CD4-positive, alpha-beta T cell (primary cell): ENCODE measurements at places on chromosomes 3 and 15.

GRCh38 chr3:123448536-123449101 lies at the start of gene ADCY5:
Gene ADCY5, minus strand, starts transcription at chr3:123449090. Its CDS starts 545 bp downstream, at chr3:123448545.
- H3K27ac ChIP-seq = no peak within 1 kb of the TSS
- peaks cover 38% of the 10 kb centered on the region for H3K27me3 ChIP-seq
- DNase-seq = no peak

GRCh38 chr3:72839057-72839456 lies 9.2 kb downstream of the SHQ1 start:
- H3K36me3 ChIP-seq = peaks cover 55% of the 10 kb centered on the region
- DNase-seq = no peak
- H3K27me3 ChIP-seq = no peaks in the 10 kb centered on the region
- H3K27ac ChIP-seq = no peak overlapping the region
- no peak overlapping the region for H3K4me3 ChIP-seq

GRCh38 chr3:37531066-37531720 lies 330.5 kb upstream of the CTDSPL start:
- no peak overlapping the region for H3K27ac ChIP-seq
- no peak overlapping the region for H3K4me3 ChIP-seq
- no peaks in the 10 kb centered on the region for H3K36me3 ChIP-seq
- no peaks in the 10 kb centered on the region for H3K4me1 ChIP-seq
- DNase-seq = no peak
- no peaks in the 10 kb centered on the region for H3K27me3 ChIP-seq

- no peaks in the 10 kb centered on the region for H3K27me3 ChIP-seq
- H3K36me3 ChIP-seq = no peaks in the 10 kb centered on the region
- DNase-seq = no peak
- peaks cover 11% of the 10 kb centered on the region for H3K4me1 ChIP-seq
- H3K4me3 ChIP-seq = no peak overlapping the region
- H3K27ac ChIP-seq = no peak overlapping the region
These were observed 23.3 kb downstream of the POPDC2 start for GRCh38 chr3:119636891-119637611.

GRCh38 chr15:68580026-68580882 lies 1.5 kb downstream of the CORO2B start:
- peaks cover 38% of the 10 kb centered on the region for H3K27me3 ChIP-seq
- no peaks in the 10 kb centered on the region for H3K36me3 ChIP-seq
- no peak for DNase-seq
- H3K4me1 ChIP-seq = peaks cover 15% of the 10 kb centered on the region
- no peak overlapping the region for H3K4me3 ChIP-seq
- H3K27ac ChIP-seq = no peak overlapping the region

DNA sequence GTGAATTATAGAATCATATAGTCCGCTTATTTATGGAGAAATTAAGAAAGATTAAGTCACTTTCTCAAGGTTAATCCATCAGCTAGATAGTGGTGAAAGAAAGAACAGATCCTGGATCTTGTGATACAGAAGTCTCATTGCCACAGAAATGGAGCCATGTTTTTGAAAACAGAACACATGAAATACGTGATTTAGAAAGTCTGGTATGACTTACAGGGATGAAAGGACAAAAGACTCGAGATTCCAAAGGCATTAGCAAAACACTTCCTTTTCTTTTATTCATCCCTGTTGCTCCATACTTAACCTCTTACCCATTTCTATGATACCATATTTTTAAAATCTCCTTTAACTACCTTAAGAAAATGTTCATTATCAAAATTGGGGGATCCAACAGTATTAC lies 40.0 kb upstream of the TEX9 start:
- no peaks in the 10 kb centered on the region for H3K27me3 ChIP-seq
- no peaks in the 10 kb centered on the region for H3K36me3 ChIP-seq
- H3K4me3 ChIP-seq = no peak overlapping the region
- no peak overlapping the region for H3K27ac ChIP-seq

GRCh38 chr15:23384371-23384770 lies 29.8 kb downstream of the GOLGA8S start:
- no peak overlapping the region for H3K4me3 ChIP-seq
- no peaks in the 10 kb centered on the region for H3K4me1 ChIP-seq
- H3K27ac ChIP-seq = no peak overlapping the region

DNA sequence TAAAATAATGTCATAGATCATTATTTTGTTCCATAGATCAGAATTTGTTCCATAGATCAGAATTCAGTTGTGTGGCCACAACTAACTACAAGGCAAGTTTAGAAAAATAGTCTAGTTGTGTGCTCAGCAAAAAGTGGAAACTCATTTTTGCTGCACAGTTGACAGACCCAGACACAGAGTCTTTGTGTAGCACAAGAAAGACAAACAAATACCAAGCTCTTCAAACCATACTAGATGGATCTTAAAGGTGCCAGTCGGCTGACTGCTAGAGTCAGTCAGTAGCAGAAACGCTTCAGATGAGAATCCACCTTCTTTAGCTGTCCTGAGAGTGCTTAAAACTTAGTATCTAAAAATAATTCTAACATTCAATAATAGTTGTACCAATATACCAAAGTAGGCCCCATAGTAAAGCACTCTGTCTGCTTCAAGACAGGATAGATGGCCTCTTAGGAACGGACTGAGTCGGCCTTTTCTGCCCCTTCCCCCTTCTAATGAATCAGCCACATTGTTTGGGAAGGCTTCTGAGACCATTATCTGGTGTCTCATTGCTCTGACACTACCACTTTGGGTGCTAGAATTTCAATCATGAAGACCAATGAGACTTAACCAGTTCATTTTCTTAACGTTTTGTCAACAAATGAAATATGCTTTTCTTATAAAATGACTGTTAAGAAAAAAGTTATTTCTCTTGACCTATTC lies 27.7 kb upstream of the SLC4A7 start:
- no peak overlapping the region for H3K4me3 ChIP-seq
- H3K27ac ChIP-seq = no peak overlapping the region
- DNase-seq = no peak
- H3K4me1 ChIP-seq = no peaks in the 10 kb centered on the region
- H3K36me3 ChIP-seq = no peaks in the 10 kb centered on the region
